Bronchial epithelial cell (primary cell): ENCODE measurements at places on chromosomes 1 and 21.

- DNase-seq: no peak
Measured at GRCh38 chr1:4734791-4735190, 80.4 kb downstream of the AJAP1 start.

DNA sequence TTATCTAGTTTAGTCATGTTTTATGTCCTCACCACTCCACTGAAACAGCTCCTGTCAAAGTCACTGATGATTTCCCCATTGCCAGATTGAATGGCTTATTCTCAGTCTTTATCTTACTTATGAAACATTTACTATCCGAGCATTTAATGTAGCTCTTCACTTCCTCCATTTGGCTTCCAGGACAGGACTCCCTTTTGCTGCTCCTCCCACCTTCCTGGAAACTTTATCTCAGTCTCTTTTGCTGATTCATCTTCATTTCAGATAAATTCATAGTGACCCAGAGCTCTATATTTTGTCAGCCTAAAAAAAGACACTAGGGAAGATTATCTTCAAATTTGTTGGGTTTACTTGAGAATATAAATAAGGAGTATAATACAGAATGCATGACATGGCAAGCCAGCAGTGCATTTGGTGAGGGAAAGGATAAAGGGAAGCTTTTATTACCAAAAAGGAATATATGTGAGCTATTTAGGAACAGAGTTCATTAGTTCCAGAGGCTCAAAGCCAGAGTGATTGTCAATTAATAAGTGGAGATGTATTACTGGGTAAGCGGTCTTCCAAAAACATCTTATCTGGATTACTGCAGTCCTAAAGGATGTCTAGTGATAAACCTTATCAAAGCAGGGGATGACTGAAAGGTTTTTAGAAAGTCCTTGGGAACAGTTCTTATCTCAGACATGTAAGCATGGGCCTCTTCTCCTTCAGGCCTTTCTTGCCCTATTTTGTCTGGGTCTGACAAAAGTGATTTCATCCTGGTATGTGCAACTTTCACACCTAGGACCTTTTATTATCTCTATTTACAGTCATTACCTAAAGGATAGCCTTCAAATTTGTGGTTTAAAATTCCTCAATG is 25.6 kb downstream of the IL23R start:
- DNase-seq: no peak

GRCh38 chr1:33118274-33118673 is 37.3 kb downstream of the AZIN2 start:
- DNase-seq: no peak

GRCh38 chr1:24437631-24438396 is 22.2 kb downstream of the NIPAL3 start:
- peak; percentile 33 for DNase-seq

GRCh38 chr1:24640288-24640687 is 2.8 kb upstream of the SRRM1 start:
- no peak for DNase-seq

- no peak for DNase-seq
Measured at GRCh38 chr1:168372307-168372706, 91.6 kb downstream of the TBX19 start.
